ENCODE measurements at places on chromosomes 4 and X.

- peak; percentile 15 for DNase-seq
Observed at GRCh38 chr4:187108845-187109244, 385.2 kb upstream of the FAT1 start.

GRCh38 chr4:76969941-76970529 is 20.5 kb downstream of the SEPTIN11 start:
- no peak for DNase-seq

DNA sequence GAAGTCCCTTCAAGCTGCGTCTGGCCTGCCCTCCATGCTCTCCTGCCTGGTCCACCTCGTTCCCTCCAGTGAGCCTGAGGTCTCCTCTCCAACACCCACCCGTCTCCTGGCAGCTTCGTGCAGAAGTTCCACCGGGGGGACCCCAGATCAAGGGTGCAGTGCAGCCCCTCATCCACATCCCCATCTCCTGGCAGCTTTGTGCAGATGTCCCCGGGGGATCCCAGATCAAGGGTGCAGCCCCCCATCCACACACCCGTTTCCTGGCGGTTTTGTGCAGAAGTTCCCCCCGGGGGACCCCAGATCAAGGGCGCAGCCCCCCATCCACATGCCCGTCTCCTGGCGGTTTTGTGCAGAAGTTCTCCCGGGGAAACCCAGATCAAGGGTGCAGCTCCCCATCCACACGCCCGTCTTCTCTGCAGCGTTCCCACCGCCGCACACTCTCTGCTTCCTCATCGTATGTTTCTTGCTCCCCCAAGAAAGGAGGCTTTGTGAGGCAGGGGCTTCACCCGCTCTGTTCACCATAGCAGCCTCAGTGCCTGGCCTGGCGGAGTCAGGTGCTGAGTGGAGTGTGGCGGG is 35.7 kb downstream of the PIGG start:
- DNase-seq = no peak

DNA sequence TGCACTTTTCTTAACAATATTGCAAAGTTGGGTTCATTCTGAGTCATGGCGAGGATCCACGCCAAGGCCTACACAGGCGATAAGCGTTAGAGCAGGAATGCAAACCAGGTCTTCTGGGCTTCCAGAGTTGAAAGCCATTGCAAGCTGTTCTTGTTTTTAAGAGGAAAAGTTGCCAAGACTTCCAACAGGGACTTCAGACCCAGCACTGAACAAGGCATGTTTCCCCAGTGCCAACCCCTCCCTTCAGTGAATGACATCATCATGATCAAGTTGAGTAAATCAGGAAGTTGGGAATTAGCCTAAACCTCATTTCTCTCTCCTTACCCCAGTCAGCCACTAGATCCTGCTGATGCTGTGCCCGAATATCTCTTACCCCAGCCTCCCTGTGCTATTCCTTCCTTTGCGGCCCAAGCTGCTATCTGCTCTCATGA is 355.1 kb downstream of the HS3ST1 start:
- peak; percentile 80 for DNase-seq

Data from fibroblast of skin of right biceps (primary cell).